ENCODE measurements at places on chromosomes 6 and 20. TPM values are rescaled to one million over a fixed set of nuclear protein-coding genes. Genes with fewer than 3 reads are reported as not detected.

- no peak for DNase-seq
Observed at GRCh38 chr20:23455639-23456038, 3.0 kb upstream of the CST11 start.

GRCh38 chr20:25030007-25030648, 27.8 kb downstream of the ACSS1 start:
- no peak for DNase-seq

The WFDC2 gene
- polyA plus RNA-seq, result not detected

- DNase-seq, result no peak
Observed at GRCh38 chr6:163876391-163876790, 461.9 kb downstream of the QKI start.
